ENCODE measurements at places on chromosomes 12 and 14.

DNA sequence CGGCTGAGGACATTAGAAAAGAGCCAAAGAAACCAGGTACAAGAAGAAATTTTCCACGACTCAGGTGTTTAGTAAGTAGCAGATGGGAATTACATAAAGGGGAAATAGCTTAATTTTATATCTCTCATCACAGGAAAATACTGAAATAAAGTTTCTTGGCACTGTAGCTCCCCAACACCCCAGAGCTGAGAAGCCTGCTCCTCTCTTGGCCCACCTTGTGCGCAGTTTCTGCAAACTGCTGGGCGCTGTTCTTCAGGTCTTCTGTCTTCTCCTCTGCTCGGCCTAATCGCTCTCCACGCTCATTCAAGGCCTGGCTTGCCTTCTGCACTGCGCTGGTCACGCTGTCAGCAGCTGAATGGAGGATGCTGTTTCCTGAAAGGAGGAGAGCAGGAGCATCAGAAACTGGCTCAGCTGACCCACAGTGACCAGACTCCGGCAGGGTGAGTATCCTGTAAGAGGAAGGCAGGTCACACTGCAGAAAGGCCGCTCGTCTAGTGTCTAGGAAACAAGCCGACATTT, 184.9 kb upstream of the GZMB start:
- DNase-seq = no peak

GRCh38 chr12:27818401-27818918, 38.4 kb upstream of the MANSC4 start:
- no peak for DNase-seq

GRCh38 chr14:29528889-29529288, 398.8 kb downstream of the PRKD1 start:
- no peak for DNase-seq

GRCh38 chr12:85820101-85820500, 16.1 kb downstream of the RASSF9 start:
- DNase-seq = no peak

GRCh38 chr14:99263564-99264330, 8.2 kb downstream of the BCL11B start:
- DNase-seq = no peak

DNA sequence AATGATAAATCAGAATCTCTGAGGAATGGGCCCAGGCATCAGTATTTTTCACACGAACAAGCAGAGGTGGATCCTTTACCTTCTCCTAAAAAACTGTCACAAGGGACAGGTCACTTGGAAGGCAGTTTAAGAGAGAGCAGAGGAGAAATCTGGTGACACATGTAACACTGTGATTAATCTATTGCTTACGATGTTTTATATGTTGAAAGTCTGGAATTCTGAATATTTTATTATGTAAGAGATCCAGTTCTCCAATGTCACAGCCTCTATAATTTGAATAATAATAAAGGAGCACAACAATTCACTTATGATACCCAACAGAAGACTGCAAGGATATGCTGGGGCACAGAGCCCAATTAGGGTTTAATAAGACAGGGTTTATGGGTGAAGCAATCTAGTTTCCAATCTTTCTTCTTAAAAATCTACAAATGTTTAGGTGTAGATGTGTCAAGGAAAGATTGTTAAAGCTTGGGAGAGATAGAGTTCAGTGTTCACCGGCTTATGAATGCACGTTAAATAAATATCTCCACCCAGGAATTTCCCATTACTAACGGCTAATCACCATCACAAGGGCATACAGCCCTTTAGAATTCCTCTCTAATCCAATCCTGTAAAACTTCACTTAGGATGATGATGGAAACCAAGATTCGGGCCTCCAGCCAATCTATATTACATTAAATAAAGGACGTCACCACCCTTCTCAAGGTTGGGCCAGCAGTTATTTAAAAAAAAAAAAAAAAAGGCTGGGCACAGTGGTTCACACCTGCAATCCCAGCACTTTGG, 23.4 kb downstream of the DUSP16 start:
- DNase-seq = no peak

- DNase-seq = no peak
These were observed 163.8 kb upstream of the MYL2 start for GRCh38 chr12:111084158-111084557.

DNA sequence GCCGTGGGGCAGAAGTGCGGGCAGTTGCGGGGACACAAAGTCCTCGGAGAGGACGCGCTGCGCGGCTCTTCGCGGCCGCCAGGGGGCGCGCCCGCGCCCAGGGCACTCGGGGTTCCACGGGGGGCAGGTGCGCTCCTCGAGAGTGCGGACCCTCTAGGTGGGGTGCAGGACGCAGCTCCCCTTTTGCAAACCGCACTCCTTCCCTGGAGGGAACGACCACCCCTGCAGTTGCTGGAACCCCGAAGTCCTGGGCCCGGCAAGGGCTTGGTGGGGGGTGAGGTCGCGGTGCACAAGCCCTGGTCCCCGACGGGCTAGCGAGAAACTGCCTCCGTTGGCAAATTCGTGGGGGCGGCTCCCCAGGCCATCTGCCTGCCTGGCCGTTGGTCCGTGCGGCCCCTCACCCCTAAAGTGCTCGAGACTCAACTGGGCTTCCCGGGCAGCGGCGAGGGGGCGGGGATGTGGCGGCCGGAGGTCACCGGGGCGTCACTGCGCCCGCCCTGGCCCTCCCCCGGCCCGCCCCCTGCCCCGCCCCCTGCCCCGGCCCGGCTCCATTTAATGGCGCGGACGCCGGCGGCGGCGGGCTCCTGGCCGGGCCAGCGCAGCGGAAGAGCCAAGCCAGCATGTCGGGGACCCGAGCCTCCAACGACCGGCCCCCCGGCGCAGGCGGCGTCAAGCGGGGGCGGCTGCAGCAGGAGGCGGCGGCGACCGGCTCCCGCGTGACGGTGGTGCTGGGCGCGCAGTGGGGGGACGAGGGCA, at the start of gene ADSS1:
ADSS1 (plus strand) TSS at position 579 of the 756 bp plus-strand sequence; CDS start at position 621, 42 bp downstream.
- no peak for DNase-seq

DNA sequence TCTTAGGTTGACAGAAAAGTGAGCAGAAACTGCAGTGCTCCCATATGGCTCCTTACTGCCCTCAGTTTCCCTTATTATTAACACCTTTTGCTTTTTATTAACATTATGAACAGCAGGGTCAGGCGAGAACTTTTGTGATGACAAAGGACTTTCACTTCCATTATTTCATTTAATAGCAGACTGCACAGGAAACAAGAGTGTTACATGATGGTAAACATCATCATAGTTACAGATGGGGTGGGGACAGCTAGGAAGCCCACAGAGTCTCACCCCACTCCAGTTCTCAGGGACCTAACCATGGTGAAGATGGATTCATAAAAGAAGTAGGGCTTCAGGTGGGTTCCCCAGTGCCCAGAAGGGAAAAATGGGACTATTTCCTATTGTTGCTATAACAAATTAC, 110.1 kb upstream of the PELI2 start:
- no peak for DNase-seq

DNA sequence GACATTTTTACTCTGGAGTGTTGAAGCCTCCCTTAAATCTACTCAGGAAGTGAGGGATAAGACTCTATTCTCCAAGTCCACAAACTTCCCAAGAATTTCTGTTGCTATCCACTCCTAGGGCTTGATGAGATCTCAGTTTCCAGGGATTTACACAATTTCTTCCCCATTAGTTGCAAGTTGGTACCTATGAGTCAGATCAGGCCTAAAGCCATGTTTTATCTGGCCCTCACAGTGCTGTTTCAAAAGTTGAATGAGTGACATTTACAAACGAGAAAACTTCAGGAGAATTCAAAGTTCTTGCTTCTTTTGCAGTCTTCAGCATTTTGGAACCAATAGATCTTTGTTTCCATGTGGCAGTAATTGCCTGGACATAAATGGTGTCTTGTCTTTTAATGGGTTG, 156.4 kb upstream of the SYT10 start:
- no peak for DNase-seq

DNA sequence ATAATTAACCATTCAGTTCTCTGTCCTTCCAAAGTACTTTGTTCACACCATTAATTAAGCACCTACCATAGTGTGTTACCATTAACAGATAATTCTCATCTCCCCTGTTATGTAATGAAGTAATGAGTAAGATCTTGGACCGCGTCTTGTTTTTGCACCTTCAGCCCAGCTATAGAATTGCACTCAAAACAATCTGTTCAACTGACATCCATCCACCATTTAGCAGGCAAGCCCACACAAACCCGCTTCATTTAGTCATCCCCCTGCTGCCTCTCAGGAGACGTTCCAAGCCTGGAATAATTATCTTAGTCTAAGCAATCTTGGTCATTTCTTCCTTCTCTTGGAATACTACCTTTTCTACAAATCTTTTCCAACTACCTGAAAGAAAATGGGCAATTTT, 74.4 kb downstream of the DUSP16 start:
- DNase-seq = no peak

DNA sequence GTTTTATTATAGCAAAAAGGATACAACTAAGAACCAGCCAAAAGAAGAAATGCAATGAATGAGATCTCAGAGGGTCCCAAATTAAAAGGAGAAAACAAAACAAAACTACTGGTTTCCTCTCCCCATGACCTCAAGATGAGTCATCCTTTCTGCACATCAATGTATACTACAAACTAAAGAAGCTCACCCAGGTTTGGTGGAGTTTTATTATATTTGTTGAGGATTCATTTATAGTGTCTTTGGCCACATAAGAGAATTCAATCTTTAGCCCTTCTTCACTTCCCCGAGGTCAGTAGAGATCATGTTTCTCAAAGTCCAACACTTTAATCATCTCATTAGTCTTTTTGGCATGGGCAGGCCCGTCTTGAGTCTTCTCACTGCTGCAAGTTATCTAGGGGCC, 210.6 kb downstream of the SLC6A15 start:
- no peak for DNase-seq

GRCh38 chr14:57769863-57770523, 95.9 kb downstream of the SLC35F4 start:
- DNase-seq = no peak

DNA sequence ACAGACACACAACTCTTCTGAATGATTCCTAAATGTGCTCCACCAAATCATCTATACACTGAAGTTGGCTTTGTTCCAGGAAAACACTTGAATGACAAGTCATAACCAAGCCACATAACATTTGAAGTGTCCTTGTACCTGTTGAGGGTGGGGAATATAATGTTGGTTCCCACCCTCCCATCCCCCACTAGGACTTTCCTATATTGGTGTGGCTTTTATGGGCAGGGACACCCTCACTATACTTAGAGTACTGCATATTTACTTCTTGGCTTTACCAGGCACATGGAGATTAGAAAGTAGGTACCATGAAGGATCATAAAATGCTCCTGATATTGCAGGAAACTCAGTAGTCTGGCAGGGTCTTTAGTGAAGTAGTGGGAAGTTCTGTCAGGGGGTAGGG, 9.7 kb upstream of the BHLHE41 start:
- no peak for DNase-seq

DNA sequence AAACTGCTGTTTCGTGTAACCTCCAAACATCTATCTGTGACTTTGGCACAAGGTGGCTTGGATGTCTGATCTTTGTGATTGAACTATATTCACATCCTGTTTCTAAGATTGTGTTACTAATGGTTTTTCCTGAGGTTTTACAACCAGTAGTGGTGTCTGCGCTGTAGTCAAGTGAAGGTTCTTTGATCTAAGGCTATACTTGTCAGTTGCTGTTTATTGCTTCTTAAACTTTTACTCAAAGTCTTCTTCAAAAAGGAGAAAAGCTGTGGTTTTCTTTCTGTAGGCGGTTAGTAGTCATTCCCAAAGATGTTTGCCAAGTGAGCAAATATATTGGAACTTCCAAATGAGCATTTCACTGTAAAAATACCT, 12.3 kb upstream of the CALM1 start:
- no peak for DNase-seq

DNA sequence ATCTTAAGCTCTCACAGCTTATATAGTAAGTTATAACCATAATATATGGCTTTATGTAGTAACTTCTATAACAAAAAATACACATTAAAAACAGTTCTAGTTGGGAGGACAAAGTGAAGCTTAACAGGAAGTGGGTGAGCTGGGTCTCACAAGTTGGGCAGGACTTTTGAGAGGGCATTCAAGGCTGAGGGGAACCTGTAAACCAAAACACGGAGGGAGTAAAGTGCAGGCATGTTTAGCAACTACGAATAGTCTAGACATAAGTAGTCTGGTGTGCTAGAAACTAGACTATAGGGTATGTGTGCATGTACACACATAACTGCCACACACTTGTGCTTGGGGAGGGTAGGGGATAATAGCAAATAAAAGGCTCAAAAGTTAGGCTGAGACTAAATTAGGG, 14.2 kb upstream of the NEK9 start:
- no peak for DNase-seq

- DNase-seq = no peak
These were observed 114.5 kb upstream of the NCOR2 start for GRCh38 chr12:124681779-124682391.

DNA sequence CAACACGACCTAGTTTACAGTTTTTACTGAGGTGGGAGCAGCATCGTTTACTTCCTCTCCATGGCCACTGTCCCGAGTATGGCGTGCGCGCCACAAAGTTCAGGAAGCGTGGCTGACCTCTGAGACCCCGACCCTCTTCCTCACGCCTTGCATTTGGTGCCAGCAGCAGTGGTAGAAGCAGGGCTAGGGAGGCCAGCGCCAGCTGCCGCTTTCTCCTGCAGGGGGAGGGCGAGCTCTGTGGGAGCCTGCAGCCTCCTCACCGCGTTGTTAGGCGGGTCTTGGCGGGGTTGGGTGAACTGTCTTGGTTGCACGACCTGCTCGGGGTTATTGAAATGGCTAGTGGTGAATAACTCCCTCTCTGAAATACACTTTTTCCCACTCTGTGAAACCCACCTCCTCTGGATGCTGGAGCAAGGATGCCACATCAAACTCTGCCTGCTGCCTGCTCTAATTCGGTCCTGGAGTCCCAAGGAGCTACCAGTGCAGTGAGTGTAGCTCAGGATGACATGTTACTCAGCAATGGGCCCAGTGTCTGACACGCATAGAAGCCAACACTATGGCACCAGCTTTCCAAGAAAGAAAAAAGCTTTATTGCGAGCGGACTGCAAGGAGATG, 22.3 kb upstream of the TDRD9 start:
- no peak for DNase-seq

- no peak for DNase-seq
These were observed 182.6 kb downstream of the PIK3C2G start for GRCh38 chr12:18443768-18444437.

GRCh38 chr12:3160081-3160480, 82.9 kb downstream of the TSPAN9 start:
- no peak for DNase-seq

DNA sequence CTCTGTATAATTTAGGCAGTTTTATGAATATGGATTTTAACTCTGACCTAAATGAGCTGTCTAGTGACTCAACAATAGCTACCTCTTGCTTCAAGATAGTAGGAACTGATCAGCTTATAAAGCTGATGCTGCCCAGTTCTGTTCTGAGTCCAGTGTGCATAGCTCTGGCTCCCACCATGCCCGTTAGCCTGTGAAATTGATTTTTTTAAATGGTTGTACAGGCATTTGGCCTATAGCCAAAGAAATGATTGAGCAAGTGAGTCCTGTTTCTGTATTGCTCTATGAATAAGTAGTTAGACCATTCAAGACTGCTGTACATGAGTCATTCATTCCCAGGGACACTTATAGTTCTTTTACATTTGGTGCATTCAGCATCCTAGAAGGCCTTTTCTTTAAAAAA, 36.4 kb downstream of the SAMD4A start:
- DNase-seq = no peak
